NCI-H1694 (cell line): ENCODE measurements at places on chromosomes 12 and 14.

DNA sequence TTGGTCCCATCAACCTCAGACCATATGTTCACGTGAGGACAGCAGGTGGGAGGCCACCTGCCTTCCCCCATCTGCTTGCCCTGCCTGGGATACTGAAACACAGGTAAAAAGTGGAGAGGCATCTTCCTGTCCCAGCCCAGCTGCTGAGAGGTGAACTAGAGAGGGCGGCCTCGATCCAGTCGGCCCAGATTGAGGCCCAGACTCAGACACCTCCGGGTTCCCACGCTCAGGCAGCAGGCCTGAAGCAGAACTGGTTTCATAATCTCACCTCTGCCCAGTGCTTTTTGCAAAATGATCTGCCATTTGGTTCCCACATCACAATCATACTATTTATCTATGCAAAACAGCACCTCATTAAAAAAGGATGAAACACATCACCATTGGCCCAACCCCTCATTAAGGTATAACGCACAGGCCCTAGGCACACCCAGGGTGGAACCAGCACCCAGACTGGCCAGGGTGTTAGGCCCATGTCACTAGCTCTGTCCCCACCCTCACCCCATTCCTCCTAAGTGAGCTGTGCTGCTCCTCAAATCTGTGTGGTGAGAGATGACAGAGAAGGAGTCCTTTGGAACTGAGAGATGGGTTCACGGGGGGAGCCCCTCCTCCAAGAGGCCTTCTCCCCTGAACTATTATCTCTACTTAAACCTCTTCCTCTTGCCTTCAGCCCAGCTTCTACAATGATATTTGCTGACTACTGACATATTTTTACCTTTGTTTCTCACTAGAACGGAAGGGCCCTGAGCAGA lies 81.1 kb downstream of the ZFP36L1 start:
- no peak for DNase-seq

GRCh38 chr12:106220536-106220935 lies 27.3 kb downstream of the CKAP4 start:
- no peak for DNase-seq

- DNase-seq: no peak
Measured at GRCh38 chr14:88079624-88080023, 74.7 kb downstream of the GPR65 start.

DNA sequence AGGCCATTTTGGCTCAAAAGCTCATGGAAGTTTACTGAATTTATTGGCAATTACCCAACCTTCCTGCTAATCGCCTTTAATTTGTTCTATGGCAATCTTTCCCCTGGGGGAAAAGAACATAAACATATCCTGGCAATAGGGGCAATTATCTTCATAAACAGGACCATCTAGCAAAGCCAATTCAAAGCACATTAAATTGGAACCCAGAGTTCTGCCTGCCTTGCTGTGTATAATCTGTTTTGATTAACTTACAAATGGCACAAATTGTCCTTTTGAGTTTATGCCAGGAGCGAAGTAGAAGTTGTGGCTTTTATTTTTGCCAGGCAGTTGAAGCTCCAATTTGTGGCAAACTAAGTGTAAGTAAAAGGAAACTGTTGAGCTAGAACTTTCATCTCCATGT lies 68.6 kb downstream of the C12orf50 start:
- DNase-seq: no peak

GRCh38 chr14:61644175-61644574 lies 51.1 kb upstream of the HIF1A start:
- no peak for DNase-seq
